Adrenal gland (tissue), 19 donors: ENCODE measurements at places on chromosomes 6 and 20. TPM values are rescaled to one million over a fixed set of nuclear protein-coding genes. Genes with fewer than 3 reads are reported as not detected.

GRCh38 chr20:33810259-33810658 is 889 bp upstream of the CHMP4B start:
- H3K27ac ChIP-seq, result no peak overlapping the region
- no peaks in the 10 kb centered on the region for H3K36me3 ChIP-seq
- H3K27me3 ChIP-seq, result no peaks in the 10 kb centered on the region
- peaks cover 17% of the 10 kb centered on the region for H3K4me1 ChIP-seq
- no peak overlapping the region for H3K4me3 ChIP-seq

DNA sequence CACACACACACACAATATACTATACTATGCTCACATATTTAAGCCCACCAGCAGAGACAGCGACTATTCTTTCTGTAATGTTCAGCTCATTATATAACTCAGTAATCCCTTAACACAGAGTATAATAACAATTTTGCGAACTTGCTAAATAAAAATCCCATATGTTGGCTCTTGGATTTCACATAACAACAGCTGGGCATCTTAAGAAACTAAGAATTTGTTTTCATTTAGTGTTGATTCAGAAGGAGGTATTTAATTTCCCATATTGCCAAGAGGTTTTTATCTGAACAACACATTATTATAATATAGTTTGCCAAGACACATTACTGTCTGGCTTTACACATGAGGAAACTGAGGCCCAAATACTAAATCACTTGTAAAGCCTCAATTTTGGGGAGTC is 7.4 kb downstream of the ECT2L start:
- no peak overlapping the region for H3K27ac ChIP-seq
- no peak overlapping the region for H3K4me3 ChIP-seq
- no peak for DNase-seq

ZSCAN9 gene
- 11.2 TPM for polyA plus RNA-seq

GRCh38 chr20:479487-479886 is 17.2 kb upstream of the TBC1D20 start:
- H3K36me3 ChIP-seq, result peaks cover 37% of the 10 kb centered on the region
- peaks cover 4% of the 10 kb centered on the region for H3K4me1 ChIP-seq
- no peaks in the 10 kb centered on the region for H3K27me3 ChIP-seq
- H3K4me3 ChIP-seq, result no peak overlapping the region
- no peak overlapping the region for H3K27ac ChIP-seq

DEFB124 gene
- 0.20 TPM for polyA plus RNA-seq

DNA sequence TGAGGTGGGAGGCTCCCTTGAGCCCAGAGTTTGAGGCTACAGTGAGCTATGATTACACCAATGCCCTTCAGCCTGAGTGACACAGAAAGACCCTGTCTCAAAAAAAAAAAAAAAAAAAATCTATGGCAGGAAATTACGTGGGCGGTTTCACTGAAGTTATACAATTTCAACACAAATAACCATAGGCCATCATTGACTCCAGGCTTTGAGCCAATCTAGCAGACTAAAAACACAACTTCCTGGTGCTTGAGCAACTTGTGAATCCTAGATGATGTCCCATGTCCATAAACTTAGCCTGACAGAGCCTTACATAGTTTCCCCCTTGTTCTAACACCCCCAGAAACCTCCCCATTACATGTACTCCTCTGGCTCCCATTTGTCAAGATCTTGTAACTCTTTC is 131.8 kb downstream of the QRSL1 start:
- no peaks in the 10 kb centered on the region for H3K27me3 ChIP-seq
- no peak overlapping the region for H3K4me3 ChIP-seq
- H3K4me1 ChIP-seq, result no peaks in the 10 kb centered on the region
- H3K36me3 ChIP-seq, result no peaks in the 10 kb centered on the region

MTFR2 gene
- polyA plus RNA-seq, result 0.82 TPM

PROCR gene
- polyA plus RNA-seq, result 51.7 TPM

DNA sequence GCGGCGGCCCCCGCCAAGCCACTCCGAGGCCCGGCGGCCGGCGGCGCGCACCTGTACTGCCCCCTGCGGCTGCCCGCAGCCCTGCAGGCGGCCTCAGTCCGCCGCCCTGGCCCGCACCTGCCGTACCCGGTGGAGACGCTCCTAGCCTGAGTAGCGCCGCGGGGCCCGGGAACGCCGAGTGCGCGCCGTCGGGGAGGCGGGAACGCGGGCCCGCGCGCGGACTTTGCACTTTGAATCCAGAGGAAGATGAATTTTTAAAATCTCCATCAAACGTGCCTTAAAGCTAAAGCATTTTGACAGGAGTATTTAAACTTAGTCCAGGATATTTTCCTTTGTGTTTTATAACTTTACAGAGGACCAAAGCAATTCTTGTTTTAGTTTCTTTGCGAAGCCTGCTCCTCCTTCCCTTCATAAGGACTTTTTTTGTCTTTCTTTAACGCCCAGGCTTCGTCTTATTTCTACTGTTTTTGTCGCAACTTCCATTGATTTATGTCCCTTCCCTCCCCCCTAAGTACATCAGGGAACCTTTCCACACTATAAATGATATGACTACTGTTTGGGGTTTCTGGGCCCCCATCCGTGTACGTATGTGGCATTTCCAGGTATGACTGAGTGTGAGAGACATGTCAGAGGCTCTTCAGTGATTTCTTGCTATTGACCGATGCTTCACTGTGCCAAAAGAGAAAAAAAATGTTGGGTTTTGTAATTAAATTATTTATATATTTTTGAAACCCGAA is 2.0 kb downstream of the FOXQ1 start:
- H3K36me3 ChIP-seq, result no peaks in the 10 kb centered on the region

BMP2 gene
- 1.9 TPM for polyA plus RNA-seq

GRCh38 chr6:122787721-122788120 is 1.3 kb upstream of the SMPDL3A start:
- H3K4me3 ChIP-seq, result no peak overlapping the region
- no peak for DNase-seq
- H3K27me3 ChIP-seq, result no peaks in the 10 kb centered on the region
- H3K27ac ChIP-seq, result no peak overlapping the region
